ENCODE measurements at places on chromosomes 7 and 10.

GRCh38 chr10:125133696-125134482 is 26.5 kb downstream of the CTBP2 start:
- DNase-seq, result no peak

- DNase-seq, result no peak
Observed at GRCh38 chr7:2237109-2237602, 4.4 kb upstream of the MAD1L1 start.

DNA sequence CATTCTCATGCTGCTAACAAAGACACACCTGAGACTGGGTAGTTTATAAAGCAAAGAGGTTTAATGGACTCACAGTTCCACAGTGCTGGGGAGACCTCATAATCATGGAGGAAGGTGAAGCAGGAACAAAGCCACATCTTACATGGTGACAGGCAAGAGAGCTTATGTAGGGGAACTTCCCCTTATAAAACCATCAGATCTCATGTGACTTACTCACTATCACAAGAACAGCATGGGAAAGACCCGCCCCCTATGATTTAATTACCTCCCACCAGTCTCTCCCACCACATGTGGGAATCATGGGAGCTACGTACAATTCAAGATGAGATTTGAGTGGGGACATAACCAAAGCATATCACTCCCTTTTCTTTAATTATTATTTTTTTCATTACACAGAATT is 16.6 kb downstream of the COL28A1 start:
- DNase-seq, result no peak

DNA sequence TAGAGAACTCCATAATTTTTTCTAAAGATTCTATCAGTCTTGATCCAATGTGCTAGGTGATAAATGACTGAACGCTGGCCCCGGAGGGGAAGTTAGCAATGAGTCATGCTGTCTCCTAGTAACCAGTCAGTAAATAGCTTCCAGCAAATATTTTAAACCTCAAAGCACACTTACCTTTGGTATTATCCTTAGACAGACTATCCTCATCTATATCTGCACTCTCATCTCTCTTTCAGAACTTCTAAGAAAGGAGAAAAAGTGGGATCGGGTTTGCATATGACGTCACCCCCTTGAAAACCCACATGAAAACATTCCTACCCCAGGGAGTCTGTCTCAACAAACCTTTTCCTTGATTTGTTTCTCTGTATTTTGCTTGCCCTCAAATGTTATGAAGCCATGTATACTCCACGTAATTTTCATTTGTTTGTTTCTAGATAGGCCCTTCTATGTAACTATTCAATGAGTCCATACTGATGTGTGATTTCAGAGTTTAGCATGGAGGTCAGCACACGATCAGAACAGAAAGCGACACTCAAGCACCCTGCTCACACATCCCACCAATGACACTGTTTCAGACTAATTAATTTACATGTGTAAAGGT is 174.9 kb upstream of the NRP1 start:
- DNase-seq, result peak; percentile 40

DNA sequence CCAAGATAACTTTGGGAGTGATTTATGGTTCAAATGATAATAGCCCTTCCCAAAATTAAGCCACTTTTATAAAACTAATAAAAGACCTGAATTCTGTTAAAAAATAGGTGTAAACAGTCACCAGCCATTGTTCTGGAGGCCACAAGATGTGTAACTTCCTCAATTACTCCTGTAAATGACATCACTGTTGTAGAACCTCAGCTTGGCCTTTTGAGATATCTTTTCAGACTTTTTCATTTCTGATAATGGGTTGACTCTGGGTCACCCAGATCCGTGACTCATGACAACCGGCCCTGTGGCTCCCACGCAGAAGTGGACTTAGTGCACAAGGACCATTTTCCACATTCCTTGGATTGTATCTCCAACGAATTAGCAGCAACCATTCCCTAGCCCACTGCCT is 106.6 kb downstream of the DKK1 start:
- no peak for DNase-seq

- no peak for DNase-seq
Observed at GRCh38 chr7:135994466-135995205, 17.5 kb upstream of the MTPN start.

DNA sequence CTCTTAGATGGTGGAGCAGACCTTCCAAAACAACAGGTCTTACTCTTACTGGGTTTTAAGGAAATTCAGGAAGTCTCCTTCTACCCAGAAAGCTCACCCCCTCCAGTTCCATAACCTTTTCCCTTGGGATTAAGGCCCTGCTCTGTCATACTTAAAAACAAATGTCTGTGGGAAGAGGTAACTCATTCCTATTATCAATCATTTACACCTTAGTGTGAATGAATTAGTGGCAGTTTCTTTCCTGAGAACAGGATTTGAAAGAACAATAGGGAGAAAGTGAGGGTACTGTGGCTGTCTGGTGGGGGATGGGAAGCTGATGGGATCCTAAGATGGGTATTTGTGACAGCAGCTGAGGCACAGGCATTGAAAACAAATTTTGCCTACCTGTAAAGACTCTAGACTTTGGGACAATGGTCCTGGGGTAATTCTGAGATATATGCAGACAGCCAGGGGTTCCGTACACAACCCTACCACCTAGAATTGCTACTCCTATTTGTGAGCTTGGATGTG is 22.2 kb upstream of the PDLIM1 start:
- DNase-seq, result no peak

- DNase-seq, result peak; percentile 89
Observed at GRCh38 chr7:82164813-82165212, 278.8 kb downstream of the CACNA2D1 start.

- no peak for DNase-seq
Observed at GRCh38 chr7:132572526-132572925, 3.7 kb downstream of the PLXNA4 start.

GRCh38 chr10:91313796-91314485 is 93.5 kb downstream of the PCGF5 start:
- DNase-seq, result no peak
